ENCODE measurements at places on chromosomes 2 and 18.

DNA sequence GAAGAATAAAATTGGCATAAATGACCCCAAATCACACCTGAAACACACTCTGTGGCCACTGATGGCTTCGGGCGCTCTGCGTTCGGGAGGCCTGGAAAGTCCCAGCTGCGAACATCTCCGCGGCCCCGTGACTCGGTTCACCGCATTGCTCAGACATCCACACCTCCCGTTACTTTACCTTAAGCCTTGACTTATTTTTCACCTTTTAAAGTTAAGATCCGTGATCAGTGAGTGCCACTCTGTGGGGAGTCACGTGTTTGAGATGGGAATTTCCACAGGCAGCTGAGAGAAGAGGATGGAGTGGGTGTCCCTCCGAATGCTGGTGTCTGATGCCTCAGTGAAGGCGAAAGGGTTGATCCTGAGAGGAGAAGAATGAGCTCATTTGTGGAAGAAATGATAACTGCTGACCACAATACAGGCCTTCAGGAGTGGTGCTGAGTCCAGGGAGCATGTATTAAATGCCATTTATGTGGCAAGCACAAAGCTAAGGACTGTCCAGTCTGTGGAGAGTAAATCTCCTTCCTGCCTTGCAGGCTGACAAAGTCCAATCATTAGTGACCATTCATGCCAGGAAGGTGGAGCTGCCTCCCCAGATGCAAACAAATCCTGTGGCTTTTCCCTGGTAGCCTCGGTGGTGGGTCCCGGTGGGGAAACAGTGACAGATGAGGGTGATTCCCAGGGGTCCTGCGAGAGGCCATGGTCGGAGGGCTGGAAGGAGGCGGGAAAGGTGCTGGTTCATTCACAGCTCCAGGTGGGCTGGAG is 168.8 kb downstream of the RTP5 start:
- no peak for DNase-seq

DNA sequence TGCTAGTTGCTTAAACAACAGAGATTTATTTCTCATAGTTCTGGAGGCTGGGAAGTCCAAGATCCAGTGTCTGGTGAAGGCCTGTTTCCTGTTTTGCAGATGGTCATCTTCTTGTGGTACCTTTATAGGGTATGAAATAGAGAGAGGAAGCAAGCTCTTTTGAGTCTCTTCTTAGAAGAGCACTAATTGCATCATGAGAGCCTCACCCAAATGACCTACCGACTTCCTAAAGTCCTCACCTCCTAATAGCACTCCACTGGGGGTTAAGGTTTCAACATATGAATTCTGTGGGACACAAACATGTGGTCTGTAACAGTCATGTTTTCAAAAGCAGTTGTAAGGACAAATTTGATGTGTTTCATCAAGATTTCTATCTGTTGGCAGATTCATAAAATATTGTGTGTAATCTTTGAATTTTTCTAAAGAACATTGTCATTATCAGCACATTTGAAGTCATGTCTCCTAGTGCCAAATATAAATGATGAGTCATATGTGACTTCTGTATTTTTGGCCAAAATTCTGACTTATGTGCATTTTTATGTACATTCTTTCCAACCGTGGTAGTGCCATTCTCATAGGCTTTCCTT is 45.3 kb downstream of the CD28 start:
- DNase-seq = no peak

GRCh38 chr18:23972453-23972852 is 42.1 kb upstream of the TTC39C start:
- DNase-seq = no peak

- DNase-seq = no peak
These were observed 221.0 kb downstream of the LTBP1 start for GRCh38 chr2:33167622-33168245.

- no peak for DNase-seq
These were observed 122.1 kb downstream of the MGAT5 start for GRCh38 chr2:134375935-134376334.

GRCh38 chr2:28592481-28592880 is 96.6 kb downstream of the PLB1 start:
- DNase-seq = no peak

GRCh38 chr18:45136381-45137086 is 455.8 kb downstream of the SETBP1 start:
- no peak for DNase-seq

DNA sequence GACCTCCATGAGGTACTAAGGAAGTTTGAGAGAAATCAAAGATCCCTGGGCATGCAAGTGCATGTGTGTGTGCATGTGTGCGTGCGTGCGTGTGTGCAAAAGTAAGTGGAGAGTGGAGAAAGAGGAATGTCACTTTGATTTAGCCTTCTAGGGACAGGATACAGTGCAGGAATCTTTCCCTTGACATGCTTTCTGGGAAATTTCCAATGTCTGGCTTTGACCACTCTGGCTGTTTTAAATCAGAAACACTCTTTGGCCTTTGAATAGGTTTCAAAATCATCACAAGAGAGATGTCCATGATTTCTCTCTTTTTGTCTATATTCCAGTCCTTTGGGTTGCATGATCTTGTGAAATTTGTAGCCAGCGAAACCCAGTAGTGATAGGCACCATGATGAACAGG is 162.0 kb downstream of the ALK start:
- no peak for DNase-seq

DNA sequence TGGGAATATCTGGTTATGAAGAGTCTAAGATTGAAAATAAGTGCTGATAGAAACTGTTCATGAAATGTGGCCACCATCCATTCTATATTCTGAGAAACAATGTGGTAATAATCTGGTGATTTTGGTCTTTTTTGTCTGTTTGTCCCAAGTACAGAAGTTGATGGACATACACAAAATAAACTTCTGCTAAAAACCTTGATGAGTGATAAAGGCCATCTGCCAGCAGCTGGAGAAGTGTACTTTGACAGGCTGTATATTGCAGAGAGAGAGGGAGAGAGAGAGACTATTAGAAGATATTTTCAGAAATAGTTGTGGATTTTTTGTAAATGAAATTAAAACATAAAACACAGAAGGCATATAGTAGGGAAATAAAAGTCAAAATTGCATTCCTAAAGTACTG is 96.9 kb upstream of the NABP1 start:
- no peak for DNase-seq

DNA sequence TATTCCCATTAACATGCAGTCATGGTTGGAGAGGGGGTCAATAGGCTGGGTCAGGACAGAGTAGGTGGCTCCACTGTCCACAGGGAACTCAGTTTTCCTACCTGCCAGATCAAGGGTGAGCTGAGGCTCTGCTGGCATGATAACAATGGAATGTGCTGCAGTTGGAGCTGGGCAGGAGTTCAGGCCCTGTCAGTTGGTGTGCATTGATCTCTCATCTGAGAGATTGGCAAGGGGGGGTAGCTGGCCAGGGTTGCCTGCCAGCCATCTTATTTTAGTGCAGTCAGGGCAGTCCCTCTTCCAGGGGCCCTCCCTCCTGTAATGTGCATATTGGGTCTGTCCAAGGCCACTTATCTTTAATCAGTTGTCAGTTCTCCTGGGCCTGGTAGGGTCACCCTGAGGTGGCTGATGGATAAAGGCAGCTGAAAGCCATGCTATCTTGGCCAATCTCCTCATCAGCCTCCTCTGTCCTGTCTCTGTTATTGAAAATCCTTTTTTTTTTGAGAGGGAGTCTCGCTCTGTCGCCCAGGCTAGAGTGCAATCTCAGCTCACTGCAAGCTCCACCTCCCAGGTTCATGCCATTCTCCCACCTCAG is 38.1 kb upstream of the CCBE1 start:
- no peak for DNase-seq

DNA sequence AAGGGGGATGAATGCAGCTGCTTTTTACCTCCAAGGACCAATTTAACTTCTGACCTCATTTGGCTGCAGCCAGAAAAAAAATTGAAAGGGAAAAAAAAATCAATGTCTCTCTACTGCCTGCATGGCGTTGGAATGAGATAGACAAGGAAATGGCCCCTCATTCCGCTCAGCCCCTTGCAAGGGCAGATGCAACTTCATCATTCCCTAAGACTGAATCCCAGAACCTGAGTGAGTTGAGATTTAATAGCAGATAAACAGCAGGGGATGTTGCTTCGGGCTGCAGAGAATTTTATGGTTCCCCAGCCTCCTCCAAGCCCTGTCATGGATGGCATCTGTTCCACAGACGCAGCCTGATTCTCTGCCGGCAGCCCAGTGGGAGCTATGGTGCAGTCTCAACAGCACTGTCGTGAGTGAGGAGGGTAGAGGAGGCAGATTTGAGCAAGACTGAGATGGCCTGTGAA is 49.0 kb downstream of the CAPN13 start:
- DNase-seq = no peak

DNA sequence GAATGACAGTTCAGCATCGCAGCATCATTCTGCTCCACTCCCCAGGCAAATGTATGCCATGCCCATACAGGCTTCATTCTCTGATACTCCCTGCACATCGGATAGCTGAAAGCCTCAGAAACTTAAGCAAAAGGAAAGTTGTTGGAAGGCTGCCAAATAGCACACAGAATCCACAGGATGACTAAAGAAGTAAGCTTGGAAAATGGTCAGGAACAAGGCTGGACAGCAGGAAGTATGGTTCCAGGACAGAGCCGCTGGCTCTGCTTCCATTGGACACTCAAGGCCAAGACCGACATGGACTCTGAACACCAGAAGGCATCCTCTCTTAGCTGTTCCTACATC is 256.5 kb downstream of the CDH20 start:
- DNase-seq = no peak

GRCh38 chr2:127302168-127302567 is 8.2 kb upstream of the ERCC3 start:
- DNase-seq = no peak

GRCh38 chr2:170770008-170770605 is at the start of gene ERICH2:
Gene ERICH2 (plus strand): TSS chr2:170770378. CDS start chr2:170770682, 304 bp downstream.
- DNase-seq = peak; percentile 26

DNA sequence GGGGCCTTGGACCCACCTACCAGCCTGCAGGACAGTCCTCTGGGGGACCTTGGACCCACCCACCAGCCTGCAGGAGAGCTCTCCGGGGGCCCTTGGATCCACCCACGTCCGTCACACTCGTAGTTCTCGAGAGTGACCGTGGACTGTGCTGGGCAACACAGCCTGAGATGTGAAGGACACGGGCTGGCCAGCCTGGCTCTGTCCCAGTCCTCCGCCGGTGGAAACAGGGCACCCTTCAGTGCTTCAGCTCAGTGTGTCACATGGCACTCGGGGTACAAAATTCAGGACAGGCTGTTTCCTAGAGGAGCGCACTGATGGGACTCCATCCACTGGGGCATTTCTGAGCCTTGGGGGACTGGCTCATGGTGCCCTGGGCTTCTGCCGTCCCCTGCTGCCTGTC is 212.0 kb downstream of the TWIST2 start:
- no peak for DNase-seq

DNA sequence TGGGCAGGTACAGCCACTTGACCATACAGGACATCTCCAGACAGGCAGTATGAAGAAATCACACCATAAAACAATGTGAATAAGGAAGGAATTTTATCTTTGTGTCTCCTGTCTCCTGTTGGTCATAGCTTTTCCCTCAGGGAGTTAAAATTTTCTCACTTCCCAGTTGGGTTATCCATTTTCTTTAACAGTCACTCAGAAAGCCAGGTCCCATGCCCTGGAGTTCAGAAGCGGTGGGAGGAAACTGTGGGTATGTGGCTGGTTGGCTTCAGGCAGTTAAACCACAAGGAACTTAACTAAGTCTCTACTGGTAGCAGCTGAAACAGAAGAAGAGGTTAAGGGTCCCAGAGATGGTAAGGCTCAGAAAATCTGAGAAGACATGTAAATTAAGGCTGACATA is 6.5 kb upstream of the SMAD2 start:
- DNase-seq = no peak

DNA sequence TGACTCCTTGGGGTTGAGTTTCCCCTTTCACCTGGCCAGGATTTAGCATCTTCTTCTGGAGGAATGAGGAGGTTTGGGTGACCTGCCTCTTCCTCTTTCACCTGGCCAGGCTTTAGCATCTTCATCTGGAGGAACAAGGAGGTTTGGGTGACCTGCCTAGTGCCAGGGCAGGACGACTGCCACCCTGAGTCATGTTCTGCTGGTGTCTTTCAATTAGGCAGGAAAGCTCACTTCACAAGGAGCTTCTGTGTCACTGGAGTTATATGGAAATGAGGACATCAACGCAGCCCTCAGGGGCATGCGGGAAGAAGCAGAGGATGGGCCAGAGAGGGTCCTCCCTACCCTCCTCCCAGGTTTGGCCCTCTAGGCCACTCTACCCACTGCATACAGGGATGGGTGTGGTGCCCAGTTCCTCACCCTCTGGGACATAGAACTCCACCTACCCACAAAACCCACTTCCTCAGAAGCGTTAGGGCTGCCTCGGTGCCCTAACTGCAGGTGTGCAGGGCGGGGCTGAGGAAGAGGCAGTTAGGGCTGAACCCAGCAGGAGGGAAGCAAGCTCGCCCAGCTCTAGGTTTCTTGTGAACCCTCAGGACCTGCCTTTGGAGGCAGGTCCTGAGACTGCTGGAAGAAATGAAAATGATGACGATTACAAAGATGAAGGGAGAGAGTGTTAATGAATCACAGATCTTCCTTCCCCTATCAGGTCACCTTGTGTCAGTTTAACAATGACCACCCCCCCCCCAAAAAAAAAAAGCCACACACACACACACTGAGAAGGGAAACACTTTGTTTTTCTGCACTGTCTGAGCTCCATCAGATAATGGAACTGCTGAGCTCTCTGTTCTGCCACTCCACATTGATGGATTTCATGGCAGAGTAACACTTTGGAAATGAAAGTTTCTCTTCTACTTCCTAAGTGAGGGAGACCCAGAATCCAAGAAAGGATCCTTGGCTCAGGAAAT is 71.0 kb downstream of the ARL4C start:
- DNase-seq = peak; percentile 73

GRCh38 chr2:10478298-10478625 is 30.1 kb upstream of the ODC1 start:
- DNase-seq = no peak

- DNase-seq = no peak
These were observed 43.7 kb upstream of the SLC35G4 start for GRCh38 chr18:11565716-11566115.

GRCh38 chr2:84029903-84030575 is 429.0 kb downstream of the SUCLG1 start:
- DNase-seq = no peak

DNA sequence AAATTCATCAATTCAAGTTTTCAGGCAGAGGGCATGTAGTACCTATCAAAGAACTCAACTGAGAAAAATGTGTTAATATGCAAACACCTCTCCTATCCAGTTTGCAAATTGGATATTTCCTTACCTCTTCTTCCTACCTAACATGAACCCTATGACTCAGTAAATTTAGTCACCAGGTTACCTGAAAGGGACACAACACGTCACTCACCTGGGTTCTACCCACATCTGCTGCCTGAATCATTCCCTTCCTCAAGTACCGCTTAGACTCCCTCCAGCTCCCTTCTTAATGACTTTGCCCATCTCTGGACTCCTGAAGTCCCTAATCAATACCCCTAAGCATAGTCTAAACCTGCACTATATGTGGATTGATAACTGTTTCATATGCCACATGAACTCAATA is 10.4 kb downstream of the ANKRD44 start:
- no peak for DNase-seq

DNA sequence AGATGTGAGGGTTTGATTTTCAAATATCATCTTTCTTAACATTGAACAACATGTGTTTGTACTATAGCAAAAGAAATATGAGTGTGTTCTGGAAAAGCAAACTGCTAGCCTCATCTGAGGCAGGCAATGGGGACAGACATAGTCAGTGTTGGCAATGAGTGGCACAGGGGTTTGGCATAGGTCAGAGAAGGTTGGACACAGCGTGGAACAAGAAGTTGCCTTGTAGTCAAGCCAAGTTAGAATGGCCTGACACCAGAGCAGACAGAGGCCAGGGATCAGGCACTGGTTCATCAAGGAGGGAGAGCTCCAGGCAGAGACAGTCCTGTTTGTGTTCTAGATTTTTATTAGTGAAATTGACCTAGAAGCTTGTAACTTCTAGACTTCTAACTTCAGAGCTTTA is 100.8 kb upstream of the TANK start:
- DNase-seq = no peak

Data from stimulated activated naive B cell treated with anti-CD40 and anti-IgM and Interleukin-4, amounts not matched to agents 10 μg/mL and 1 μg/mL and 100 μg/mL, for 72 hours (primary cell).